ENCODE measurements at places on chromosomes 4 and X. TPM values are rescaled to one million over a fixed set of nuclear protein-coding genes. Genes with fewer than 3 reads are reported as not detected.

The GRPR gene
- total RNA-seq, result not detected

The AWAT1 gene
- not detected for total RNA-seq

- no peaks in the 10 kb centered on the region for H3K4me1 ChIP-seq
- no peak overlapping the region for H3K27ac ChIP-seq
- H3K27me3 ChIP-seq, result no peaks in the 10 kb centered on the region
- DNase-seq, result no peak
Measured at GRCh38 chr4:14671146-14671545, 331.1 kb upstream of the CPEB2 start.

GRCh38 chr4:7005571-7005970 is 37.6 kb upstream of the TADA2B start:
- peaks cover 61% of the 10 kb centered on the region for H3K36me3 ChIP-seq
- no peaks in the 10 kb centered on the region for H3K4me1 ChIP-seq
- H3K27ac ChIP-seq, result no peak overlapping the region
- H3K4me3 ChIP-seq, result no peak overlapping the region
- H3K27me3 ChIP-seq, result no peaks in the 10 kb centered on the region

DNA sequence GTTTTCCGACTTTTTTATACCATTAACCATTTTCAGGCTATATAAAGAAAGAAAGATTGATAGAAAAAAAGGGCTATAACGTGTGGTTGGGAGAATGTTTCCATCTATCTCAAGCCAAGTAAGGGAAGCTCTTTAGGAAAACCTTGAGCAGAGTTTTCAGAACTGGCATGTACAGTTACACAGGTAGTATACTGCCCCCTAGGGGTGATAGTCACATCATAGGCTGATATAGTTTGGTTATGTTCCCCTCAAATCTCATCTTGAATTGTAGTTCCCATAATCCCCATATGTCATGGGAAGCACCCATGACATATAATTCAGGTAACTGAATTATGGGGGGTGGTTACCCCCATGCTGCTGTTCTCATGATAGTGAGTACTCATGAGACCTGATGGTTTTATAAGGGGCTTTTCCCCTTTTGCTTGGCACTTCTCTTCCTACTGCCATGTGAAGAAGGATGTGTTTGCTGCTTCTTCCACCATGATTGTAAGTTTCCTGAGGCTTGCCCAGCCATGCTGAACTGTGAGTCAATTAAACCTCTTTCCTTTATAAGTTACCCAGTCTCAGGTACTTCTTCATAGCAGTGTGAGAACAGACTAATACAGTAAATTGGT is 186.8 kb downstream of the TMA16 start:
- H3K4me3 ChIP-seq, result no peak overlapping the region
- no peaks in the 10 kb centered on the region for H3K27me3 ChIP-seq
- DNase-seq, result no peak
- no peaks in the 10 kb centered on the region for H3K36me3 ChIP-seq
- no peak overlapping the region for H3K27ac ChIP-seq
- H3K4me1 ChIP-seq, result no peaks in the 10 kb centered on the region

DNA sequence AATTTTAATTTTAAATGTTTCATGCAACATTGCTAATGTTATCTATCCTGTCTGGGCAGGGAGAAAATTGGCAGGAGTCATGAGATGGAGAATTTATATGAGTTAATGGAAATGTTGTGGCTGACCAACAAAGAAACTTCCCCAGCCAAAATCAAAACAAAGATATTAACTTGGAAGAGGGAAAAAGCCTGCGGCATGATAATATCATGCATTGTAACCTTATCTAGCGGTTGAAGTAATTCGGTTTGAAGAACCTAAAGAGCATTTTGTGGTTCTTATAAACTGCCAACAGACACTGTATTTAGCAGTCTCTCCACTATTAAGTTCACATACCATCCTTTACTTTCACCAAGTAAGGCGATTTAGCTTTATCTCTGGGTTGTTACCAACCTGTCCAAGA is 42.3 kb downstream of the DKK2 start:
- DNase-seq, result no peak
- no peaks in the 10 kb centered on the region for H3K4me1 ChIP-seq
- H3K36me3 ChIP-seq, result no peaks in the 10 kb centered on the region
- no peaks in the 10 kb centered on the region for H3K27me3 ChIP-seq

DNA sequence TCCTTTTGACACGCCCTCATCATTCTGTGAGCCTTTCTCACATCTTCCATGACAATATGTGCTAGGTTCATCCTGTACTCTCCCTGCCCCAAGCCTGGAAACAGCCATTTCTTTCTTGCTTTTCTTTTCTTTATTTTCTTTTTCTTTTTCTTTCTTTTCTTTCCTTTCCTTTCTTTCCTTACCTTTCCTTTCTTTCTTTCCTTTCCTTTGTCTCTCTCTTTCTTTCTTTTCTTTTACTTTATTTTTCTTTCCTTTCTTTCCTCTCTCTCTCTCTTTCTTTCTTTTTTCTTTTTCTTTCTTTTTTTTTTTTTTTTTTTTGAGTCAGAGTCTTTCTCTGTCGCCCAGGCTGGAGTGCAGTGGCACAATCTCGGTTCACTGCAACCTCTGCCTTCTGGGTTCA is 14.6 kb downstream of the PPP1R3F start:
- no peak overlapping the region for H3K4me3 ChIP-seq
- H3K27ac ChIP-seq, result no peak overlapping the region
- no peaks in the 10 kb centered on the region for H3K36me3 ChIP-seq

DNA sequence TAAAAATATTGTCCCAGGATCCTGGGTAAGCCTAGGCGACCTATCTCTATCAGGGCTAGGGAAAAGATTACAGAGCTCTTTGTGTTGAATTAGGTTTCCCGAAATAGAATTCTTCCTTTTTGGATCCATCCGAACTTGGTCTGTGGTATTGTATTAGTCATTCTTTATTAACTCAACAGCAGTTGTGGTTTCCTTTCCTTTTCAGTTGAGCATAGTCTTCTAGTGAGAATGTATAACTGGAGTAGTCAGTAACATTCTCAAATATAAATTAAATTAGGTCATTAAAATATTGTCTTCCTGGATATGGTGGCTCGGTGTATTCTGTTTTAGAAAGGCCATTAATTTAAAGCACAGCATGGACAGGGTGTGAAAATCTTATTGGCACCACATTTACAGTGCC is 520.4 kb downstream of the NLGN4X start:
- H3K27me3 ChIP-seq, result no peaks in the 10 kb centered on the region
- no peaks in the 10 kb centered on the region for H3K36me3 ChIP-seq
- DNase-seq, result no peak
- no peak overlapping the region for H3K27ac ChIP-seq
- H3K4me3 ChIP-seq, result no peak overlapping the region

DNA sequence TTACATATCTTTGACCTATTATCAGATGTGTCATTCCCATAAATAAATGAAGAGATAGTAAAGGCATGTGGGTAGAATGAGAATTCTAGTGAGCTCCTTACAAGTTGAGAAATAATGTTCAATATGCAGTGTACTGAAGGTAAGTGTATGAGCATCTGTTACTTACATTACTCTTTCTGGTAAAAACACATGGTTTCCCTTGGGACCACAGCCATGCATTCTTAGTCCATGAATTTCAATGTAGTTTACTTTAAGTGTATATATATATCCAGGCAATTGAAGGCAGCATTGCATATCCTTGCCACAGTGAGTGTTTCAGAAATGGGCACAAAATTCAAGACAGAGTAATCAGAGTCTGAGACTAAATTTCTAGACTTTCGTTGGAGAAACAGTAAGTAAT is 277.2 kb downstream of the CXXC4 start:
- no peak overlapping the region for H3K27ac ChIP-seq
- H3K4me3 ChIP-seq, result no peak overlapping the region
- no peaks in the 10 kb centered on the region for H3K4me1 ChIP-seq
- no peak for DNase-seq
- H3K36me3 ChIP-seq, result no peaks in the 10 kb centered on the region
